ENCODE measurements at places on chromosomes 16 and 17. TPM values are rescaled to one million over a fixed set of nuclear protein-coding genes. Genes with fewer than 3 reads are reported as not detected.

CFAP97D1 gene
- polyA plus RNA-seq, result not detected

RAC3 gene
- polyA plus RNA-seq, result 7.1 TPM

DNA sequence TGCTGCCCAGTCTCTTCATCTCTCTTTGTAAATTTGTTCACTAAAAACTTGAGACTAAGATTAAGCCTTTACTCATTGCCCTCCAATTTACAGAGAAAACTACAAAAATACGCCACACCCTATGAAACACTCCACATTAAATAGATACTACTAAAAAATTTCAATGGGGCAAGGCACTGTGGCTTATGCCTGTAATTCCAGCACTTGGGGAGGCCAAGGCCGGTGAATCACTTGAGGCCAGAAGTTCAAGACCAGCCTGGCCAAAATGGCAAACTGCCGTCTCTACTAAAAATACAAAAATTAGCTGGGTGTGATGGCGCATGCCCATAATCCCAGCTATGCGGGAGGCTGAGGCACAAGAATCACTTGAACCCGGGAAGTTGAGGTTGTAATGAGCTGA, 3.8 kb downstream of the UBE2O start:
- no peak for DNase-seq

DNA sequence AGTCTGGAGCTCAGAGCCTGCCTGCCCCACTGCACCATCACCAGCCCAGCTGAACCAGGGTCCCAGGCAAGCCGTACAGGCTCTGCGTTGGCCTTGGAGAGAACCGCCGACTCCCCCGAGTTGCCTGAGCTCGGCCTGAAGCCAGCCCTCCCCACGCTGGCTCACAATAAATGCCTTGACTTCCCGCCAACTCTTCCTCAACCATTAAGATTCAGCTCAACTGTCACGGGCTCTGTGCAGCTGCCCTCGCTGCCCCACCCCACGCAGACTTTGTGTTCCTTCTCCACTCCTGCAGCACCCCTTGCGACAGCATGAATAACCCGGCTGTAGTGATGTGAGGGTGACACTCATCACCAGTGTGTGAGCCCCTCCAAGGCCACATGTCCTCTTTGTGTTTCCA, 4.8 kb upstream of the QPRT start:
- peak; percentile 63 for DNase-seq

DNA sequence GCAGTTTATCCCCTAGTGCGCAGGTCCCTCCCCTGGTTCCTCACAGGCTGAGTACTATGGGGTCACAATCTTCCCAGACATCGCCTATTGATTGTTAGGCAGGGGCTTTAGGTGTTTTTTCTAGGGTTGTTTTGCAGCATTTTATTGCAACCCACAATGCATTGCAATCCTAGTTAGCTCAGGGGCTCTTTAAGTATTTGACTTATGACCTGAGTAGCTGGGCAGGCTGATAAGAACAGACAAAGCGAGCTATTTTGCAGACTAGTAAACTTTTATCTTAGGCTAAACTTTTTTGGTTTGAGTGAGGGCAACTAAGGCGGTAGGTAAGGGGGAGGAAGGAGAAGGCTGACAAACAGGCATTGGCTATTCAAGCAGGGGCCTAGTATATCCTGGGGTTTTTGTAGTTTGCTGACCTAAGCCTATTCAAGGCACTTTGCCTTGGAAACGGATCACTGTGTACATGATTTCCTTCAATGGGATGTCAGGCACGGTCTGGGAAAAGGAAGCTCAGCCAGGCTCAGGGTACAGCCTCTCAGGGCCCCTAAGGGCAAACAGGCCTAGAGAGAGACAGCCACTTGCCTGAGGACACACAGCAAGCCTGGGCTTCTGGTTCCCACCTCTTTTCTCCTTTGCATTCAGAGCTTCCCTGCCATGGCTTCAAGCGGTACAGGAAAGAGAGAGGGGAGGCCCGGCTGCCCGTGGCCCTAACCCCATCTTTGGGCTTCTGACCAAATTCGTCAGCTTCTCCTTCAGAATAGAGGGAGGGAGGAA, 6.4 kb downstream of the DRC7 start:
- no peak for DNase-seq
